H7 (cell line): ENCODE measurements at places on chromosomes 5 and 9. TPM values are rescaled to one million over a fixed set of nuclear protein-coding genes. Genes with fewer than 3 reads are reported as not detected.
A peak's percentile ranks its signal among the peaks of the same experiment; 100 is the strongest.

DNA sequence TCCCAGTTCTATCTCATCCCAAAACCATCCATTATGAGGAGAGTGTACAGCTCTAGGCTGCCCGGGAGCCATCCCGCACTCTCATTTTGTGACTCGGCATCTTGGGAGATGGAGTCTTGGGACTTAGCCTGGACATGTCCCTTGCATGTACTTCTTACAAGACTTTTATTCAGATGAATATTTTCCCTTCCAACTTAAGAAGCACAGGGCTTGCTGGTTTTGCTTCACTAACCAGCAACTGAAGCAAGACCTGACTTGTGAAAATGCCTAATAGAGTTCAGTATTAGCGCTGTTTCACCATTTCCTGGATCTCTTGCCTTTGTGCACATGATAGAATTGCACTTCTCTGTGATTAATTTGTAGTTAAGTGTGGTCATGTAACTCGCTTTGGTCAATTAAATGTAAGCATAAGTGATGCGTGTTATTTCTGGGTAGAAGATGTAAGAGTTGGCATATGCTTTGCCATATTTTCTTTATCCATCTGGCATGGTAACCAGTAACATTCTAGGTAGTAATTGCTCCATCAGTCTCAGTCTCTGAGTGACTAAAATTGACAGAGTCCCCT, 55.8 kb downstream of the PDCD1LG2 start:
- no peak for DNase-seq

GRCh38 chr9:127121628-127122175, 733 bp downstream of the ANGPTL2 start:
- DNase-seq = peak; percentile 64

- no peak for DNase-seq
Observed at GRCh38 chr9:21429191-21429590, 11.0 kb upstream of the IFNA1 start.

DNA sequence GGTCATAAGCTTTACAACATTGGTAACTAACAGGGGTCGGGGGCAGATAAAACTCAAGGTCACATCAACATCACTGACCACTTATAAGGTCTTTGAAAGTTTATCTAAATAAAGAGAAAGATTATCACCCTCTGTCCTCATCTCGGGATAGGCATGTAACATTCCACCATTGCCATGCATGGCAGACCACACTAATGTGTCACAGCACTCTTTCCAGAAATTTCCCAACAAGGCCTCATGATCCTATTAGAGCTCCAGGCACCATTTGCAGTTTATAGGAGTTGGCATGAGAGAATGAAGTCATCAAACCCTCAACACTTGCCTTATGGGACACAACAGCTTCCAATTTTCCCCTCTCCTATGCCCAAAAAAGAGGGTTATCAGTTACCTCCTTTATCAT, 31.9 kb upstream of the ZNF622 start:
- no peak for DNase-seq

RASGRF2 gene
- 4.0 and 5.3 TPM in 2 replicates for total RNA-seq

GRCh38 chr9:130844044-130844451, 9.0 kb downstream of the ABL1 start:
- DNase-seq = no peak

- DNase-seq = no peak
Observed at GRCh38 chr5:153122403-153122802, 368.1 kb upstream of the GRIA1 start.

NUTM2G gene
- total RNA-seq = 0.07 TPM in 2 replicates

SPEF2 gene
- 0.07 TPM in 1 of 2 replicates, not detected in the other for total RNA-seq

- peak; percentile 60 for DNase-seq
Observed at GRCh38 chr5:77993855-77994318, 217.7 kb upstream of the TBCA start.

PRDM9 gene
- total RNA-seq = 0.41 TPM in 1 of 2 replicates, not detected in the other

DNA sequence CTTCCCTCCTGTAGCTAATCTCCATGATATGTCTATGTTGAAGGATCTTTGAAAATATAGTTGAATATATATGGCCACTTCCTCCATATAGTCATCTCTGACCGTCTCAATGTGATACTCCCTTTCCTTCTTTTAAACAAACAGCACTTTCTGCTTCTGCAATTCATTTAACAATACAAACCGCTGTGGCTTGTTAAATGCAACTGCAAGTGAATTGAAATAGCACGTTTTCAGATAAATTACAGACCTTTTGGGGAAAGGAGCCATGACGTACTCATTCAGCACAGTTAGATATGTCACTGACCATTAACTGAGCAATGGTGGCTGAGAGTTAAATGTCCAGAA, 82.5 kb downstream of the FBXO38 start:
- DNase-seq = no peak

DNA sequence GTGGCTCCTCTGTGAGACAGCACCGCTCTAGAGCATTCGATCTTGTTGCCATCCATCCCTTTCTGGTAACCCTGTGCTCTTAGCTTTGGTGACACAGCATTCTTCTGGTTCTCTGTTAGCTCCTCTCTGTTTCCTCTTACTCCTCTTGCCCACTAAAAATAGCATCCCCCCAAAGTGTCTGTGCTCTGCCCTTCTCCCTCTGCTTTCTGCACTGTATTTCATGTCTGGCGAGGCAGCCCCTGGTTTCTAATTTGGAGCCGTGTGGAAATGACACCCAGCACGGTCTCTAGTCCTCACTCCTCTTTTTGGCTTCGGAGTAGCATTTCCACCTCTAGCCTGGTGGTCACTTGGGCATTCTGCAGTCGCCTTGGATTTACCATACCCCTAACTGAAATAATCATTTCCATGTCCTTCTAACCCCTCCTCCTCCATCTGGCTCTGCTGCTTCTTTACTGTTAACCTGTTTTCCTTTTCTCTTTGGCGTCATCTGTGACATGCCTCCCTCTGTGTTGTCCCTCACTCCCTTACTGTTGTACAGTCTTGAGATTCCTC, 23.8 kb downstream of the NPR3 start:
- DNase-seq = peak; percentile 11

GRCh38 chr5:10233505-10233904, 16.2 kb downstream of the ATPSCKMT start:
- peak; percentile 56 for DNase-seq

CCL21 gene
- not detected in 2 replicates for total RNA-seq

GRCh38 chr5:120605325-120606079, 141.4 kb downstream of the PRR16 start:
- no peak for DNase-seq

HAUS6 gene
- 36.1 and 56.1 TPM in 2 replicates for total RNA-seq

DNA sequence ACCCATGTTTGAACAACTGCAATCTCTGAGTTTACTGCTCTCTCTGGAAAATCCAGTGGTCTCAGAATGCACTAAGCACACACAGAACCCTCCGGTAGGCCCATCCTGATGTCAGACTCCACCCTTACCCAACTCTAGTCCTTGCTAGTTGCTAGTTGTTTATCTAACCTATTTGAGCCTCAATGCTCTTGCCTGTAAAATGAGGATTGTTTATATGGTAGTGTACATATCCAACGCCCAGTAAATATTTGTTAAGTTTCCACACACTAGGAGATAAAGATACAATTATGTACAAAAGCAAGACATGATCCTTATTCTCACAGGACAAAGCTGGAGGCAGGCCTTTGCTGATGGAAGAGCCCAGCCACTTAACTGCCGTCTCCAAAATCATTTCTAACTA, 192.2 kb downstream of the SPOCK1 start:
- no peak for DNase-seq

SELENOP gene
- total RNA-seq = 44.9 and 56.9 TPM in 2 replicates

WDR38 gene
- not detected in 2 replicates for total RNA-seq

DNA sequence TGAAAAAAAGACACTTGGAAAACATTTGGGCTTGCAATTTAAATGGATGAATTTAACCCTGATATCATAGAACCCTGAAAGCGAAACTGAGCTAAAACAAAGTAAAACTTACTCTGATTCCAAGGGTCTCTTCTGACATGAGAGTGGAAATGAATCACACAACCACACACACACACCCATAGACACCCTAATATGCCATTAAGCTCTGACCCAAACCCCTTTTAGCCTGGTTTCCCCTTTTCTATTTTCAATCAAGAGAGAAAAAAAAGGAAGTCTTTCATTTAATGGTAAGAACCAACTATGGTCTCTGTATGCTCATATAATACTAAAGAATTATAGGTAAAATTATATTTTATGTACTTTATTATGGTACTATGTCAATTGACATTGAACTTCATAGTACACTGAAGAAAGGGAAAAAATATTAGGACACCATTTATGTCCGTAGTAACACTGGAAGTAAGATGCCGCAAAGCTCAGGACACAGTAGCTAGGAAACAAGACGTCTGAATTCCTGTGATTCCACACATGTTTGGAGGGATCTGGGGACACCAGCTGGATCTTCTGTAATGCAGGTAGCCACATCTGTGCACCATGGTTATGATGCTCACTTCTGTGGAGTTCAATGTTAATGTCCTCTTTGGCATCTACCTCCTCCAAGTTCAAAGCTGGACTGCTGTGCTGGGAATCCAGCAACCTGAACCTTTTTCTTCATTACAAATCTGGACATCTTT, 95.8 kb downstream of the PCSK1 start:
- no peak for DNase-seq

GRM6 gene
- not detected in 2 replicates for total RNA-seq

GRCh38 chr9:34170237-34170991, 8.4 kb upstream of the UBAP1 start:
- DNase-seq = no peak

SMIM32 gene
- 1.4 TPM in 2 replicates for total RNA-seq

TNFSF15 gene
- total RNA-seq = not detected in 2 replicates

ADAMTS13 gene
- total RNA-seq = 2.8 and 5.5 TPM in 2 replicates

GRCh38 chr9:92289708-92290390, 3.6 kb downstream of the IARS1 start:
- no peak for DNase-seq

WNT8A gene
- total RNA-seq = 7.5 and 13.2 TPM in 2 replicates

- DNase-seq = no peak
Observed at GRCh38 chr5:72245951-72246532, 74.0 kb downstream of the MRPS27 start.

GRCh38 chr5:133644000-133644865, 31.9 kb upstream of the FSTL4 start:
- DNase-seq = no peak

GRCh38 chr5:146342882-146343865, 4.5 kb downstream of the POU4F3 start:
- DNase-seq = peak; percentile 59

GRCh38 chr9:81588148-81588871, 101.0 kb downstream of the TLE1 start:
- DNase-seq = no peak

DNA sequence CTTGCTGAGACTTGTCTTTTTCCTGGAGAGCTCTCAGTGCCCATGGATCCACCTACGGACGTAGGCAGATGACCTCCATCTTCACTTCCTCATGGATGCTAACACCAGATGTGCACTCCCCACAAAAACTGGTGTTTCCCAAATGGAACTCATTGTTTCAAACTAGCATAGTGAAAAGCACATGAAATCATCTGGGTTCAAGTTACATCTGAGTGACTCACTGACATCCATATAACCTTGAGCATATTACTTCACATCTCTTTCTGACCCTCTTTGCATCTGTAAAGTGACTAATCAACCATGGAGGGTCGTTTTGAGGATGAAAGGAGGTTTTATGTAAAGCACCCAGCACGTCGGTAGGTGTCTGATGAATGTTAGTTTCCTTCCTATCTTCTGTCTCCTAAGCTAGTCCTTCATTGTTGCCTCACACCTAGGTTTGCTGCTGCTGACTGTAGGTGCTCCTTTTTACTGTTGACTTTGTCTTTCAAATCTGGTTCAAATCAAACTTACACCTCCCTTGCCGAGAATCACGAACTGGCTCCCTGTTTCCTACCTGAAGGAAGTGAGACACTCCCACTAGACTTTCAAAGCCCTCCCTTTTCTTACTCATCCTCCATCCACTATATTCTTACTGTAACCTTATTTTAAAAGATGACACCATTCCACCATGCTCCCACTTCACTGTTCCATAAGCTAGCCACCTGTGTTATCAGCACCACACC, 10.3 kb downstream of the OCLN start:
- peak; percentile 18 for DNase-seq

IL9 gene
- total RNA-seq = not detected in 2 replicates

ZNF608 gene
- total RNA-seq = 58.7 and 61.6 TPM in 2 replicates

- DNase-seq = no peak
Observed at GRCh38 chr9:19648672-19649071, 140.2 kb downstream of the SLC24A2 start.

DNA sequence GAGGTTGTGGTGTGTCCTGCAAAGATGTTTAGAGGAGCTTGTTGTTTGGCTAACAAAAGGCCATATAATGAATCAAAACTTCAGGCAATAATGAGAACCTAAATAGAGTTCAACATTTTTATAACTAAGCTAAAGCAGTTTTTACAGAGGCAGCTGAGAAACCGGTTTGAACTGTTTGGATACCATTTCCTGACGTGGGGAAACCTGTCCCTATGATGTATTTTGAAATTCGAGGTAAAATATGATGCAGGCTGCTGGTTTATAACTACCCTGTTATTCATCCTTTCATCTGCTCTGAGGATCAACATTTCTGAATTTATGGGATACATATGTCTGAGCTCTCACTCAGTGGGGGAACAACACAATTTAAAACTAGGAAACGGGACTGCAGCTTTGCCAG, 289.5 kb upstream of the IRX2 start:
- peak; percentile 2 for DNase-seq
